Fibroblast of skin of right quadriceps (primary cell): ENCODE measurements at places on chromosomes 5 and 9.

DNA sequence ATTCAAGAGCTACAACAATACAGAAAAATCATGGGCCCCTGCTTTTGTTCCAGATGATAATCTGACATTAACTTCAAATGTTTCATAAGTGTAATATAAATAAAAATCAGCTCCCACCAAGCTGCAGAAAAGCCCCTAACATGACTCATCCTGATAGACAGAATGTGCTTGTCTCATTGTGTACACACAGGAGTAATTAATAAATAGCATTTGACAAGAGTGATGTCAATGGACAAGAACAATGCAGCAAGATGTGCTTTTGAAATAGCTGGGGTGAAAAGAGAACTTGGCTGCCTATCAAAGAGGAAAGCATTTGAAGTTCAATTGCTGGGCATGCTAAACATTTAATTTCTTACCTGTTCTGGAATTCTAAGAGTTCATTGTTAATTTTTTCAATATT, 79.2 kb downstream of the DNAH5 start:
- DNase-seq = no peak

- DNase-seq = peak; percentile 61
Observed at GRCh38 chr9:35826071-35826701, 2.3 kb downstream of the FAM221B start.

DNA sequence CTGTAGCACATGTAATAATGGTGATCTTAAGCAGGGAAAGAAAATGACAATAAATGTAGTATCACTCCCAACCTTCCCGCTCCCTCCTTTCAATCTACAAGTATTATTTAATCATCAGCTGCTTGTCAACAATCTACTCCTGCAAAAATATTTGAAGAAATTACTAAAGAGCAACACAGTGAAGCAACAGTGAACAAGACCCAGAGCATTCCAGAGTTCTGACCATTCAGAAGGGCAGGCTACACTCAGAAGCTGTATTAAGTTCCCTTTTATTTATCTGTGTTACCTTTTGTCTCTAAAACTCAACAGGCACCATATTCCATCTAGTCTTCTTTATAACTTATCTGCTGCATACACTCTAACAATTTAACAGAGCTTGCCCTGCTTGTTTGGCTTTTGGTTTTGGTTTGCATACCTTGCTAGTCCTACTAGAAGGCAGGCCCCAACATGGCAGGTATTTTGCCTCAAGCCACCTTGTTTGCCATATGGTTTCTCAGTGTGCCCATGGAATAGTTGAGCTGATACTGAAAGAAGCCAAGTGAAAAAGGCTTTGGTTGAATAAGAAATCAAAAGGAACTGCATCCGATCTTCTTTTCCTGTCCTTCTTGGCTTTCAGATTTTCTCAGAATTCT, 253.9 kb downstream of the CEMIP2 start:
- no peak for DNase-seq

- no peak for DNase-seq
Observed at GRCh38 chr9:9536523-9536922, 1076.3 kb downstream of the PTPRD start.

DNA sequence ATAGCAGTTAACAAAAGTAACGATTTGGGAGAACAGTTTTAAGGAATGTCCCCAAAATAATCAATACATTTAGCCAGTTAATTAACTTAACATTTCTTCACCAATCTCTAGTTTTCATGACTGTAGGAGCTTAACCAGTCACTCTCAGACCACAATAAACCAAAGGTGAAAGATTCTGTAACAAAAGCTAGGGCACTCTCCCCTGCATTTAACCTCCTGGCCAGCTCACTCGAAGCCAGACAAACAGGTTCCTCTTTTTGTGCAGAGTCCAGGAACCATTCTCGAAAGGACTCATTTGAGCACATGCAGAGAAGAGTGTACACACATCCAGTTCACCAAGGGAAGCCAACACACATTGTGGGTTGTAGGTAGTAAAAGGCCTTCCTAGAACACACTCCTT, 6.5 kb downstream of the IL7R start:
- no peak for DNase-seq

DNA sequence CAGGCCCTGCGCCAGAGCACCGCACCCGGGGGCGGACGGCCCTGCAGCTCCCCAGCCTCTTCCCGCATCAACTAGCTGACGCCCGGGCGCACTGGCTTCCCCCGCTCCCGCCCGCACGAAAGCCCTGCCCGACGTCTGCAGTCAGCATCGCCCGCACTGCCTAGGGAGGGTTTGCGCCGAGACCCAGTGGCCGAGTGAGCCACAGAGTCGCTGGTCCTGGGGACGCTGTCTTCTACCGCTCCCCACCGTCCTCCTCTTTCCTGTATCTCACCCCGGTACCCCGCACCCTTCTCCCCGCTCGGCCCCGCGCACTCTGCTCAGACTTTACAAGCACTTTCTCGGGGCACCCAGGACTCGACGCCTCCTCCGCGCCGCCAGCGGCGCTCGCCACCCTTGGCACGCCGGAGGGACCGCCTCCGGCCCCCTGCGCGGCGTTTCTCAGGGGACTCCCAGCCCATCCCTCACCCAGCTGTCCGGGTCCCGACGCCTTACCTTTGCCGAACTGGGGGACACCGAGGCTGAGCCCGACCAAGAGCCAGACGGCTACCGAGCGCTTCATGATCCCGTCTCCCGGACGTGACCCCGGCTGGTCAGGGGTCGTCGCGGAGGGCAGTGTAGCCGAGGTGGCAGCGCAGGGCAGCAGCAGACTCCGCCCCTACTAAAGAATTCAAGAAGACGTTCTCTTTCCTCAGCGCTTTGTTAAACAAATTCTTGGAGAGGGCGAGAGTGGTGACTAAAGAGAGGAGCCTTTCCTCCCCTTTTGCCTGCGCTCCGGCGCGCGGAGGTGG, 670 bp downstream of the EDIL3 start:
- DNase-seq = peak; percentile 66

- peak; percentile 1 for DNase-seq
Observed at GRCh38 chr5:147037515-147038205, 159.1 kb upstream of the PPP2R2B start.

GRCh38 chr5:53253421-53253871, 143.9 kb upstream of the MOCS2 start:
- DNase-seq = peak; percentile 81

DNA sequence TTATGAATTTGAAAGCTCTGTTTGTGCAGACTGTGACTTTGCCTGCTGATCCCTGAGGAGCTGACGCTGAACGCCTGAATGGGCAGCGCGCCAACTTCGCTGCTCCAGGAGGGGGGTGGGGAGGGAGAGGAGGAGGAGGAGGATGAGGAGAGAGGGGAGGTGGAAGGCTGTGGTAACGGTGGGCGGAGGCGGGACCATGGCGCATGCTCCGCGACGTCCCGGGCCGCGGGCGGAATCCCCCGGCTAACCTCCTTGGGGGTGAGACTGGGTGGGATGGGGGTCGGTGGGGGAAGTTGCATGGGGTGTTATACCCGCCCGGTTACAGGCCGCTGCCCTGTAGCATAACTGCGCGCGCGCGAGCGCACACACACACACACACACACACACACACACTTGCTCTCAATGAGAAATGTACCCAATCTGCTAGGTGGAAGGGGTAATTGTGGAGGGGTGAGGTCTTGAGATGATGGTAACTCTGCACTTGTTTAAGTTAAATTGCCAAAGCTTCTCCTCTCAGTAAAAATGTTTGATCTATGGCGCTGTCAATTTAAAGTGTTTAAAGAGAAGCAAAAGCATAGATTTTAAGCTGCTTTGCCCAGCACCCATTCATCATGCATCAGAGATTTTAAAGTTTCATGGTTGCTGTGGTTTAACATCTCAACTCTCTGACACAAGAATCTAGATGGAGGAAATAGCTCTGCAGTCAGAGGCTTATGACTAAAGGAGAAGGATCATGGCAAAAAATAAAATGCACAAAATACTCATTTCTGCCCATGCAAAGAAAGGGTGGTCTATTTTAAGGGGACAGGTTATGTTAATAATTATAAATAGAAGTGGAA, 76.6 kb upstream of the TBCA start:
- peak; percentile 82 for DNase-seq

- no peak for DNase-seq
Observed at GRCh38 chr5:66273121-66273520, 129.0 kb downstream of the SREK1 start.

DNA sequence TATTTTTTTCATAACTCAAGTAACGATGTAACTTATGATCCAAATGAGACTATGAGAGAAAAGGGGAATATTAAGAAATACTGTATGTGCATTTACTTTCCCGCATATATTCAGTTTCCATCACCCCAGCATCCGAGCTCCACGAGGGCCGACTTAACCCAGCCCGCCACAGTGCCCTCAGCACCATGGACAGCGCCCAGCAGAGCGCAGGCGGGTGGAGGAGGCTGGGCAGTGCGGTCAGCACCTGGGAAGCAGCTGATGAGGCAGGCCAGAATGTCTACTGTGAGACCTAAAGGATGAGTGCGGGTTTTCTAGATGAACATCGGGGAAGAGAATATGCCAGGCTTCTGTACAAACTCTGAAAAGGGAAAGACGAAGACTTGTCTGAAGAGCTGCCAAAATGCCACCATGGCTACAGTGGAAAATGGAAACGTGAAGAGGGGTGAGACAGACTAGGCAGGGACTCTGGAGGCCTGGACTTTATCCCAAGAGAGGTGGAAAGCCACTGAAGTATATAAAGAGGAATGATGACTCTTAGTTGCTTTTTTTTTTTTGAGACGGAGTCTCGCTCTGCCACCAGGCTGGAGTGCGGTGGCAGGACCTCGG, 34.5 kb upstream of the MED27 start:
- DNase-seq = peak; percentile 53

- DNase-seq = no peak
Observed at GRCh38 chr9:134791009-134791408, 89.6 kb upstream of the FCN2 start.

- no peak for DNase-seq
Observed at GRCh38 chr5:128317481-128317880, 220.6 kb downstream of the FBN2 start.
